Mammary microvascular endothelial cell (primary cell): ENCODE measurements at places on chromosomes 6 and 20. TPM values are rescaled to one million over a fixed set of nuclear protein-coding genes. Genes with fewer than 3 reads are reported as not detected.

PAK1IP1 gene
- 35.0 and 40.6 TPM in 2 replicates for total RNA-seq

VNN1 gene
- 0.20 and 0.69 TPM in 2 replicates for total RNA-seq

GUCA1A gene
- total RNA-seq, result not detected in 2 replicates

KIF13A gene
- total RNA-seq, result 83.4 and 83.5 TPM in 2 replicates

ETV7 gene
- total RNA-seq, result 1.7 and 3.5 TPM in 2 replicates

TRIM40 gene
- total RNA-seq, result not detected in 2 replicates

GHRH gene
- total RNA-seq, result not detected in 2 replicates

SMOC2 gene
- total RNA-seq, result not detected in 2 replicates
